ENCODE measurements at places on chromosomes 3 and 15.

GRCh38 chr3:15630646-15631350, 29.3 kb downstream of the BTD start:
- DNase-seq: no peak

GRCh38 chr3:11581237-11582190, 62.2 kb downstream of the VGLL4 start:
- no peak for DNase-seq

GRCh38 chr3:124363476-124363875, 366.8 kb upstream of the UMPS start:
- DNase-seq: no peak

DNA sequence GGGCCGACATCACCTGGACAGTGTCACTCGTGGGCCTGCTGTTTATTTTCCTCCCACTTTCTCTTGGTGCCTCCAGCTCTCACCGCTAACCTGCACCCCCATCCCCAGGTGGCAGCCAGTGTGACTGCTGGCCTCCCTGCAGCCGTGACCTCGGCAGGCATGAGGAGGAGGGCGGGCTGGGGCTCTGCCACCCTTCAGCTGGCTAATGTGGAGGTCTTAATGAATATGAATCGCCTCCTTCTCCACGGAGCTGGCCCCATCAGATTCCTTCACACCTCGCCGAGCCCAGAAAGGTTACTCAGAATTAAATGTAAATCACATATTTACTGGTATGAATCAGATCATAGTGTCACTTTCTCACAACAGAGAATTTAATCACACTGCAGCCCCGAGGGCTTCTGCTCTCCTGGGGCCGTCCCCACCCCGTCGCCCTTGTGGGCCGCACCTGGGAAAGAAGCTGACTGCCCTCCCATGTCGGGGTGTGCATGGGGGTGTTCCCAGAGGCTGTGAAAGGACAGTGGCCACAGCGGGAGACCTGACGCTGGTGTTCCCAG, 171.1 kb upstream of the TLE3 start:
- no peak for DNase-seq

- no peak for DNase-seq
Measured at GRCh38 chr3:131812433-131812832, 222.4 kb downstream of the CPNE4 start.

GRCh38 chr3:55165278-55165677, 237.4 kb upstream of the LRTM1 start:
- DNase-seq: no peak

GRCh38 chr3:192802957-192803899, 75.9 kb upstream of the FGF12 start:
- no peak for DNase-seq

All from activated T-cell treated with anti-CD3 and anti-CD28 coated beads for 24 hours (primary cell).